Activated T-helper 1 cell treated with anti-CD3 and anti-CD28 coated beads, Interleukin-2, amount 50 U/mL, for 16 hours (primary cell): ENCODE measurements at places on chromosomes 5 and 9.

- DNase-seq = no peak
Measured at GRCh38 chr9:87097238-87097637, 149.9 kb upstream of the GAS1 start.

GRCh38 chr9:133758228-133758627 lies 20.1 kb upstream of the SARDH start:
- DNase-seq = no peak

DNA sequence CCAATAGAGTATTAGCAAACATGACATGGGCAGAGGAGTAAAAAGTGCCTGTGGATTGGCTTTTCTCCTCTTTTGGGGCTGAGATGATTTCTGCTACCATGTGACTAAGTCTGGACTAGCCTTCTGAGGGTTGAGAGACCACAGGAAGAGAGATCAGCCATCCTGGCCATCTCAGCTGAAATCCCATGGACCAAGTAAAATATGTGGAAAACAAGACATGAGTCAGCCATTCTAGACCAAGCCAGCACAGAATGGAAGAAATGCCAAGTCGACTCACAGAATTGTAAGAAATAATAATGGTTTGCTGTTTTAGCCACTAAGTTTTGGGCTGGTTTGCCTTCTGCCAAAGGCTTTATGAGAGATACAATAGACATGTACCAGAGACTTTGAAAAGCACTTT lies 377.8 kb downstream of the CHSY3 start:
- DNase-seq = no peak

DNA sequence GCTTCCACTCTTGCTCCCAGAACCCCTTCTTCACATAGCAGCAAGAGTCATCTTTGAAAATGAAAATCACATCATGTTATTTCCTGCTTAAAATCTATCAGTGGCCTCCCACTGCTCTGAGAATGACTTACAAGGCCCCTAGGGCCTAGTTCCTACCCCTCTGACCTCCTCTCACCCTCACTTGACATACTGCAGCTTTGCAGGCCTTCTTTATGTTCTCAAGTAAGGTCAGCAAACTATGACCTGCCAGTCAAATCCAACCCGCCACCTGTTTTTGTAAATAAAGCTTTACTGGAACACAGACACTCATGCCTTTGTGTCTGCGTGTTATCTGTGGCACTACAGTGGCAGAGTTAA lies 185.7 kb downstream of the NR3C1 start:
- no peak for DNase-seq

- DNase-seq = no peak
Measured at GRCh38 chr5:130400091-130400490, 495.8 kb downstream of the CHSY3 start.

DNA sequence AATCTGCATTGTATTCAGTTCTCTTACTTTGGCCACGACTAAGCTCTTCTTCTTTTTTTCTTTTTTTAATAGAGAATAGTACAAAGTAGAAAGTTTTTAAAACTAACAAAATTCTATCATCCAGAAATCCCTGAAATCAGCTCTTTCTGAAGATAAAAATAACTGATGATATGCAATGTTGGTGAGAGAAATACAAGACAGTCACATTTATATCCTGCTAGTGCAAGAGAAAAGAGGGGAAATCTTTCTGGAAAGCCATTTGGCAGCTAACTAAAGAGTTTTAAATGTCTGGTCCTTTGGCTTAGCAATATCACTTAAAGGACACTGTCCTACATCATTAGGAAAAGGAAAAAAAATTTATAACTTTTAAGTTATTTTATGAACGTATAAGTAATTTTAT lies 27.0 kb upstream of the FREM1 start:
- DNase-seq = no peak

DNA sequence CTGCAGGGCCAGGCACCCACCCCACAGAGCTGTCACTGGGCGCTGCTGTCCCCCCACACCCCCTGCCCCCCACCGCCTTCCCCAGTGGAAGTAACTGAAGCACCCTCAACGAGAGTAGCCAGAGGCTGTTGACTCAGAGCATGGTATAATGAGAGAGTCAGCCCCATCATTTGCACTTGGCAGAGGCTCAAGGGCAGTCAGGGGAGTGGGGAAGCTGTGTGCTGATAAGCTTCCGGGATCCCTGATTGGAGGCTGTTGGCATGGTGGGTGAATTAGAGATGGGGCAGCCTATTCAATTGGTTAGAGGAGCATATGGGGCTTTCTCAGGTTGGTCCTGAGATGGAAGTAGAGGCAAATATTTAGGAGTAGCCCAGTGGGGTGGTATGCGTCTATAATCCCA lies 77.1 kb upstream of the GOLM1 start:
- no peak for DNase-seq

DNA sequence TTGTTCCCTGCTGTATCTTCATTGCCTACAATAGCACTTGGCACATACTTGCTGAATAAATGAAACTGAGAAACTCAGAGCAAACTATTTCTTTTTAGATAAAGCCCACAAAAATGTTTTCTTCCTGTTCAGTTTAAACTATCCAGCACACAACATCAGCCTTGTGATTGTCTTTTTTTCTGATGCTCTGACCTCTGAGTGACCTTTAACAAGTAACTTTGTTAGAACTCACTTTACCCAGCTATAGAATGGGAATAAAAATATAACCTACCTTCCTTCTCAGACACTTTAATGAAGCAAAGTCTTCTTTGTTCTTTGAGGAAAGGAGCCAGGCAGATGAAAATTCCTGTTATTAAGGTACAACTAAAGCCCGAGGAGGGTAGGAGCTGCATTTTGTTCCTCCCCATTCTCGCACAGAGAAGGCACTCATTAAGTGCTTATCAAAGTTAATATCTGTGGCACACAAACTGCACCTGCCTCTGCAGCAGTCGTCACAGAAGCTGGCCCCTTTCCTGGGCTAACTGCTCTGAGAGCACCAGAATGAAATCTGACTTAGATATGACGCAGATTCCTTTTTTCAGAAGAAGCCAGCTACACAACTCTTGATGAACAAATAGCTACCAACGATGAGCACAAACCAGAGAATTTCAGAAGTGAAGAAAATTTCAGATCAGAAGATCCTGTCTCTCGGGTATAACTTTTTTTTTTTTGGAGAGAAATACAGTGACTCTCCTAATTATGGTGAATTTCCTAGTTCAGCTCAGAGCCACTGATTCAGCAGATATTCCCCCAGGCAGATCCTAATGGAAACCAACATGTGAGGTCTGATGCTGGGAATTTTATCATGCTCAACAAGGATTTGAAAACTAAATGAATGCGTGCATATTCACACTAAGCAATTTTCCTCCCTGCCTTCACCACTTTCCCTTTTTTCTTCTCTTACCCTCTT lies 31.0 kb upstream of the NR3C1 start:
- DNase-seq = no peak

GRCh38 chr5:150035139-150035895 lies 34.8 kb downstream of the HMGXB3 start:
- DNase-seq = no peak

DNA sequence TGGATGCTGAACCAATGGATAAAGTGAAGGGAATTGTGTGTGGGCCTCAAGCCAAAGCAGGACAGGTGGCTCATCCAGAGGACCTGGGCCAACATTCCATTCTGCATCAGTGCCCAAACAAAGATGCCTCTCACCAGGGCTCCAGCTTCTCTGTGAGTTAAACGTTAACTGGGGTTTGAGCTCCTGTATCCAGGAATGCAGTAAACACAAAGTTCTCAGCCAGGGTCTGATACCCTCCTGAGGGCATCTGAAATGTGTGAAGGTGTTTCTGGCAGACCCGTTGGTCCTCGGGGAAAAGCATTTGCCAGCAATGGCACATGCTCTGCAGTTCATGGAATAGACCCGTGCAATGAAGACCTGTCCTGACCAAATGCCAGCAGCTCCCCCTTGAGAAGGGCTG lies 33.9 kb upstream of the AOPEP start:
- no peak for DNase-seq

DNA sequence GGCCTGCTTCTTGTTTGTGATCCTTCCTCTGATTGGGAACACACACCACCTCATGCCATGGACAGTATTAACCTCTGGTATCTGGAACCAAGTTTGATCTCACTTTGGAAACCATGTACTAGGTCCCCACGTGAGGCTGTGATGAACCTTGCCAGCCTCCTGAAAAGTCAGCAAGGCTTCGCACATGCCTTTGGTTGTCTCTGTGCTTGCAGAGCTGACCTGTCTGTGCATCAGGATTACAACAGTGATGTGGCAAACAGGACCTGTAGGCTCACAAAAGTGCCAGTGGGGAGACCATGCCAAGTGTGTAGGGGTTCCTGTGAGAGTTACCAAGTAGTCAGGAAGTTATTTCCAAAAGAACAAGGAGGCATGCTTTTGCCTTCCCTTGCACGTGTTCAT lies 1.4 kb downstream of the ACO1 start:
- DNase-seq = no peak

DNA sequence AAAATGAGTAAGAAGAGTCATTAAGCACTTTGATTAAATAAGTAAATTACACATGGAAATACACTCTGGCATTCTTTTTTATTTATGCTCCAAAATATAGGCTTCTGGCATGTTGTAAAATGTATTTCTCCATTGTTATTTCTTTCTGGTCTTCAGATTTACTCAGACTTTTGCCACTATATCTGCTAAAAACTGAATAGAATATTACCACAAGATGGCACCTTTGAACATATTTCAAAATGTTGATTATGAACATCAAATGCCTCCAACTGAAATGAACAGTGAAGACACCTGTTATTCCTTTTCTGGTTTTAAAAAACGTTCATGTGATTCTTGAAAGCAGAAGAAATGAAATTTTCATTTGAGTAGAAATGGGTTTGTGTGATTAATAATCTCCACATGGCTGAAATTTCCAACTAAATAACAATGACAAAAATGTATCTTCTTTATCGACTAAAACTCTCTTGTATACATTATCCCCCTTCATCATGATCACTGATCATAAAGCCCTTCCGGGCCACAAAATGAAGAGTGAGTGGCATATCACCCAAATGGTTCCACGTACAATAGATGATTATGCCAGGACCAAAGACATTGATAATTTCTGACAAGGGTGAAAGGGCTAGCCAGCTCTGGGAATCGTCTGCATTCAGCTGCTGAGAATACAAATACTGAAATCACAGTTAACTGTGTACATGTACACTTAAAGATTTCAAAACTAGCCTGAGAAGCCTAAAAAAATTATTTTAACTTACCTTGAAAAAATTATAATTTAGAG lies 23.8 kb downstream of the TYRP1 start:
- no peak for DNase-seq

DNA sequence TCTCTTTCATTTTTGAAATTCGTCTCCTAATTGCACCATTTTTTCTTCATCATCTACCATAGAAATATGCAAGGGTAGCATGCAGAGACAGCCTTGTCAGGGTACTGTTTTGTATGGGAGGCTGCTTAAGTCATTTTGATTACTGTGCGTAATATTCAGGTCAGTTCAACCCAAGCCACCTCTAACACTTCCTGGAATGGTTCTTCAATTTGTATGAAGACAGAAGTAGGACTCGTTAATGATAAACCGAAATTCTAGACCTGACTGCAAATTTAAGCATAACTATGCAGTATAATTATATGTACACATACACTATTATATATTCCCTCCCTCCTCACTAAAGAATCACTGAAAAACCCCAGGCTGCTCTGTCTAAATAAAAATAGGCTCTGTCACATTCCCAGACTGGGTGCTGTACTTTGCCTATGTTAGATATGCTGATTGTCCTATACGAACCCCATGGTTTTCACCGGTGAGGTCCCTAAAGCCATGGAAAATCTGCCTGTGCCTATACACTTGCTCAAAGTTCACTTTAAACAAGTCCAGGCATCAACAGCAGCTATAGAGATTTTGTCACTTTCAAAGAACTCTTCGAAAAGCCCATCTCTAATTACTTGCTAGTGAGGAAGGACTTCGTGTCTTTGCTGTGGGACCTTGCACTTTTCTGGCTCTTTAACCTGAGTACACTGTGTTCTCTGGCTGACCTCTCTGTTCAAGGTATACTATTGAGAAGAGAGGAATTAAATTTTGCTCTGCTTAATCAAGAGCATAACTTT lies 352.1 kb upstream of the CD180 start:
- no peak for DNase-seq

- DNase-seq = no peak
Measured at GRCh38 chr5:83528439-83528769, 56.9 kb downstream of the VCAN start.

- no peak for DNase-seq
Measured at GRCh38 chr5:139418793-139419192, 14.9 kb upstream of the SPATA24 start.

DNA sequence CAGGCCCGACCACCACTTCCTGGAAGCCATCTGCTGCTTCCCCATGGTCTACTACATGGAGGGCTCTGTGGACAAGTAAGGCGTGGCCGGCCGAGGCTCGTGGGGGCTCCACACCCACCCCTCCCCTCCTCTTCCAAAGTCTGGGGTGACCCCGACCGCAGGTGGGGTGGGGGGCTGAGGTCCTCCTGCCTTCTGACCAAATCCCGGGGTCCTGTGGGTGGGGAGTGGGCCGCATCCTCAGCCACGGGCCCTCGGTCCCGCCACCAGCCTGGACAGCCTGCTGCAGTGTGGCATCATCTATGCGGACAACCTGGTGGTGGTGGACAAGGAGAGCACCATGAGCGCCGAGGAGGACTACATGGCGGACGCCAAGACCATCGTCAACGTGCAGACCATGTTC lies 76.4 kb downstream of the KCNT1 start:
- no peak for DNase-seq

- no peak for DNase-seq
Measured at GRCh38 chr5:37208883-37209797, 40.0 kb downstream of the CPLANE1 start.

- no peak for DNase-seq
Measured at GRCh38 chr9:83933790-83934189, 12.6 kb upstream of the KIF27 start.

DNA sequence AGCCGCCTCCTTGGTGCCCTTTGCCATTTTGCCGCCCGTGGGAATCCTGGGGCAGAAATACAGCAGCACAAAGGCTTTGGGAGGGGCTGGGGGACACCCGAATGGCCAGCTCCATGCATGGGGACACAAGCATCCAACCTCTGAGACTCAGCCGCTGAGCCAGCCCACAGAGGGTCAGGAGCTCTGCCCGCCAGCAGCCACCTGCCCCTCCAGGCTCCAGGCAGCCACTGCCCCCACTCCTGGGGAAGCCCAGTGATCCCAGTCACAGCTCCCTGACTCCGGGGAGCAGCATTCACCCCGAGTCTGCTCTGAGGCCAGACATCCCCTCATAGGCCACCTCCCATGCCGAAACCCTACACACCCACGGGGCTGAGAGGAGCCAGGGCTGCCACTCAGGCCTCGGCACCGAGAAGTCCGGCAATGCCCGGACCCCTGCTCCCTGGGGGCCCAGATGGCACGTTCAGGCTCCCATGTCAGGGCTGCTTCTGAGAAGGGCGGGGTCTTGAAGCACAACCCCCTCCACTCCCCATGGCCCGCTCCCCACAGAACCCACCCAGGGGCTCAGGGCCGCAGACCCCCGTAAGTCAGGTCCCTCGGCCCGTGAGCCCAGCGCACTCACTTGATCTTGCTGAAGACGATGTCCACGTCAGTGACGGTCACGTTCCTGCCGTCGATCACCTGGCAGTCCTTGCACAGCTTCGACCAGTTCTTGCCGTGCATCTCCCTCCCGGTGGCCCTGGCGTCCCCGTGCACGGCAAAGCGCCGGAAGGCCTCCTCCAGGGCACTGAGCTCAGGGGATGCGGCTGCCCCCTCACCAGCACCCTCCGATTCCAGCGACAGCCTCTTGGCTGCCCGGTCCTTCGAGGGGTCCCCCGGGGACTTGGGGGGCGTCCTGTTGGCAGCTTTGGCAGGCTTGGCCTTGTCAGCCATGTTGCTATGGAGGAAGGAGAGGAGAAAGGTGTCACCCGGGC lies 15.7 kb downstream of the TPPP start:
- DNase-seq = no peak

GRCh38 chr5:141685591-141685990 lies 3.6 kb upstream of the ARAP3 start:
- DNase-seq = no peak
